ENCODE measurements at places on chromosomes 2 and 18.

GRCh38 chr2:32068-32467 is 14.2 kb downstream of the FAM110C start:
- DNase-seq, result no peak

GRCh38 chr2:214631406-214631805 is 178.1 kb downstream of the BARD1 start:
- DNase-seq, result no peak

DNA sequence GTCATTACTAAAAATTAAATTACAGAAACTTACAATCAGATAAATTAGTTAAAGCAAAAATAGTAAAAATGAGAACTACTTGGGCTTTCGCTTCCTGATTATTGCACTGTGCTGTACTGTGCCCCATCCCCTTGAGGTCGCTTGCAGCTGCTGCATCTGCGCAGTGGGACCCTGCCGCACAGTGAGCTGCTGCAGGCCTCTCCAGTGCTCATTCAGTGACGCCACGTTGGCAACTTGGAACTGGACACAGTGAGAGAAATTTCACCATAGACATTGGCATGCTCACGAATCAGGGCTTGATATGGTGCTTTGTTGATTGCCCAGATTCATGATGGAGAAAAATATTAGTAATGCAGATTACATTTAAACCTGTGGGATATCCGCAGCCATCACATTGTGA is 290.8 kb upstream of the MYT1L start:
- DNase-seq, result no peak

GRCh38 chr2:148875387-148876051 is 492 bp downstream of the KIF5C start:
- DNase-seq, result no peak

DNA sequence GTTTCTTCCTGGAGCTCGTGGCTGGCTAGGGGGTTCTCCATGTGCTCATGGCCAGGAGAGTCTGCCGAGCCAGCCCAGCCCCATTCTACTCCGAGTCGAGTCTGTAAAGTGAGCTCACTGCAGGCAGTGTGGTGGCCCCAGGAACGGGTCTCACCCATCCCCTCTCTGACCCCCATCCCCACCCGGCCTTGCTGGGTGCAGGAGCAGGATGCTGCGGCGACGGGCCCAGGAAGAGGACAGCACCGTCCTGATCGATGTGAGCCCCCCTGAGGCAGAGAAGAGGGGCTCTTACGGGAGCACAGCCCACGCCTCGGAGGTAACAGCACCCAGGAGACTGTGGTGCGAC is 1.4 kb downstream of the ANO7 start:
- no peak for DNase-seq

DNA sequence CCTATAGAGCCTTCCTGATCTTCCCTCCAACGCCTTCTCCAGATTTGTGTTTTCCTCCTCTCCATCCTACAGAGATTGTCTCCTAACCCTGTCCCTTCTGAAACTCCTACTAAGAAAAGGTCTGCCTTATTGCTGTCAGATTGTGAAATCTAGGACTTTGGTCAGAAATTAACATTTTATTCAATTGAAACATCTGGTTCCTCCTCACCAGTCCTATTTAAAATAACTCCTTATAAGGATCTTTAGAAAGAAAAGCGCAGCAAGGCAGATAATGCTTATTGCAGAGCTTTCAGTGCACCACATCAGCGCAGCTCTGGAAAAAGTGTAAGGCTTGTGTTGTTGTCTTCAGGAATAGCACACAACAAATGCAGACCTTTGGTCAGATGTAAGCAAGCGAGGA is 477.8 kb upstream of the CHST9 start:
- DNase-seq, result no peak

DNA sequence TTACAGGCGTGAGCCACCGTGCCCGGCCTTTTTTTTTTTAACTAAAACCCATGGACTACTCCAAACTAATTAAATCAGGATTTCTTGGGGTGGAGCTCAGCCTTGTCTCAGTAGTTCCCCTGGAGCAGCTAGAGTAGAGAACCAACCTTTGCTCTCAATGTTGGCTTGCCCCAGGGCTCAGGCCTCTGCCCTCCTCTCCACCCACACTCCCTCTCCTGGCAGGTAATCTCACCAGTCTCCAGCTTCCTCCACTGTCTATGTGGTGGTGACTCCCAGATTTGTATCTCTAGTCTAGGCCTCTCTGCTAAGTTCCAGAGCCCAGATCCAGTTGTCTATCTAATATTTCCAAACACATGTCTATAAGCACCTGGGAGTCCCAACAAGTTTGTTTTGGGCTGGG is 9.6 kb upstream of the MTA3 start:
- DNase-seq, result peak; percentile 88

DNA sequence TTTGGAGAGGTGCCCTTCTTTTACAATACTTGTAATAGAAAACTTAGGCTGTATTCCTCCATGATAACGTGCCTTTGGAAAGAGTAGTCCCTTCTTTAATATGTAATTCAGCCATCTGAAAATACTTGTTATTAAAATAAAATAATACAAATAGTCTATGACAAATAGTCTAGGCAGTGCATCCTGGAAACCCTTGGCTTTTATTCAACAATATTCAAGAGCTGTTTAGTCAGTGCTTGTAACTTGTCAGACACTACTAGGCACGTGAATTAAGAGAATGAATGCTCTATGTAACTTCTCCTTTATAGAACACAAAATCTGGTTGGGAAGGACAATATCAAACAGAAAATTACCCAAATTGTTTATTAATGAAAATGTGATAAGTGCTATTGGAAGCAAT is 388.2 kb downstream of the MTX2 start:
- no peak for DNase-seq

GRCh38 chr2:196606516-196606915 is 33.0 kb upstream of the CCDC150 start:
- no peak for DNase-seq

DNA sequence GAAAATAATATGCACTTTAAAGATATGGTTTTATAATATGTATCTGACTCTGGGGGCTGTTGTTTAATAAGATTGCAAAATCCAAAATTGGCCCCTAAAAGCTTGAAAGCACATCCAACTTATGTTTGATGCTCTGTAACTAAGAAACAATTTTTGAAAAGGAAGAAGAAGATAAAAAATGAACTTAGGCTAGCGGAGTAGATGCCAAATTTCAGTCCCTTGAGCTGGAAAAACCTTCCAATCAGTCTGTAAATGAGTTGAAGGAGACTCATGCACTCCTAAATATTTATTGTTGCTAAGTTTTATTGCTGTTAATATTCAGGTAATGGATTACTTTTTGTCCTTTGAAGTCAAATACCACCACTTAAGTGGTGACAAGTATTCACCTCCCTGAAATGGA is 465.0 kb downstream of the ZEB2 start:
- DNase-seq, result no peak

DNA sequence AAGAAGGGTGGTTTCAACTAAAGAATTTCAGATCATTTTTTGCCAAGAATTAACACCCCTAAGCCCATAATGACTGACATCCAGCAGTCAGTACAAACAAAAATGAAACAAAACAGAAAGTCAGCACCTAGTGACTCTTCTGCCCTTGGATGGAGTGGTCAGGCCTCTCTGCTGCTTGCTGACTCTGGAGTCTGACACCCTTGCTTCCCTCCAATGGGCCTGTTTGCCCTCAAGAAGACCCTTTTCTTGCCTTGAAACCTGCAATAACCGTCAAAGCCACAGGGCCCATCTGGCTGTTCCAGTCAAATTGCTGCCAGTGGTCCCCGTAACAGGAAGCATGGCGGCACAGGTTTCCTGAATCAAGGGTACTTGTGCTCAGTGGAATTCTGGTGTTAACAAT is 27.2 kb upstream of the CYTIP start:
- no peak for DNase-seq

DNA sequence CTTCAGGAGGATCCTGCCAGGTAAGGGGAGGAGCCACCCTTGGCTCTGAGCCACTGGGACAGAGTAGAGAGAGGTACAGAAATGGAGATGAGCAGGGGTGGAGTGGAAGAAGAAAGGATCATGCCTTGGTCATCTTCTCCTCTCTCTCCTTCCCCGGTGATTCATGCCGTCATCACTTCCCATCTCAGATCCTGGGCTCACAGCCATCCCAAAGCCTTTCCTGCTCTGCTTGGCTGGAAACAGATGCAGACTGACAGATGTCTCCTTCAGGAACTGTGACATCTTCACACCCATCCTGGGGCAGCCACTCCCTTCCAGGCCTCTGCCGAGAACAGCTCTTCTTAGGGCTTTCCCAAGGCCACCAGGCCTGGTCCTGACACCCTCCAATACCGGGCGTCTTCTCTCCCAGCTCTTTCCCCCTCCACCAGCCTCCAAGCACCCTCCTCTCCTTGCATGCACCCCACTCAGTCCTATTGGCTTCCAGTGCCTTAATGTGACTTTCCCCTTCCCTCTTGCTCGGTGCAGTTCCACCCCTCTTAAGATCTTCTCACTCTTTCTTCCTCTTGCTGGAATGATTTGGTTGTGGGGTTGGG is 58.3 kb upstream of the TNP1 start:
- no peak for DNase-seq

GRCh38 chr2:62653582-62654422 is 51.7 kb upstream of the EHBP1 start:
- DNase-seq, result no peak

DNA sequence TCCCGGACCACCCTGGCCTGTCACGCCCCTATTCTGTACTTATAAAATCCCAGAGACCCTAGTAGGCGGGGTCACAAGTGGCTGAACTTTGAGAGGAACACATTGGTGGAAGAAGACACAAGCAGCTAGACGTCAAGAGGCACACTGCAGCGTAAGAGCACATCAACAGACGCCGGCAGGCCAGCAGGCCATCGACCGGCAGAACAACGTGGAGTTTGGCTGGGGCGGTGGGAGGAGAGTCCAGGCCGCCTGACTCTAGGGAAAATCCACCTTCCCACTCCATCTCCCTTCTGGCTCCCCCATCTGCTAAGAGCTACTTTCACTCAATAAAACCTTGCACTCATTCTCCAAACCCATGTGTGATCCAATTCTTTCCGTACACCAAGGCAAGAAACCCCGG is 601.8 kb upstream of the CDH2 start:
- DNase-seq, result no peak

GRCh38 chr2:151668737-151669136 is 65.5 kb downstream of the NEB start:
- DNase-seq, result no peak

DNA sequence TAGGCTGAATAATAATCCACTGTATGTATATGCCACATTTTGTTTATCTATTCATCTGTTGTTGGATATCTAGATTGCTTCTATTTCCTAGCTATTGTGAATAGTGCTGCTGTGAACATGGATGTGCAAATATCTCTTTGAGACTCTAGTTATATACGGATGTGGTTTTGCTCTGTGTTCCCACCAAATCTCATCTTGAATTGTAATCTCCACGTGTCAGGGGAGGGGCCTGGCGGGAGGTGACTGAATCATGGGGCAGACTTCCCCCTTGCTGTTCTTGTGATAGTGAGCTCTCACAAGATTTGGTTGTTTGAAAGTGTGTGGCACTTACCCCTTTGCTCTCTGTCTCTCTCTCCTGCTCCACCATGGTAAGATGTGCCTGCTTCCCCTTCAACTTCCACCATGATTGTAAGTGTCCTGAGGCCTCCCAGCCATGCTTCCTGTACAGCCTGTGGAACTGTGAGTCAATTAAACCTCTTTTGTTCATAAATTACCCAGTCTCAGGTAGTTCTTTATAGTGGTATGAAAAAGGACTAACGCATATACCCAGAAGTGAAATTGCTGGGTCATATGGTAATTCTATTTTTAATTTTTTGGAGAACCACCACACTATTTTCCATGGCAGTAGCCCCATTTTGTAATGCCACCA is 86.1 kb upstream of the UPP2 start:
- no peak for DNase-seq

DNA sequence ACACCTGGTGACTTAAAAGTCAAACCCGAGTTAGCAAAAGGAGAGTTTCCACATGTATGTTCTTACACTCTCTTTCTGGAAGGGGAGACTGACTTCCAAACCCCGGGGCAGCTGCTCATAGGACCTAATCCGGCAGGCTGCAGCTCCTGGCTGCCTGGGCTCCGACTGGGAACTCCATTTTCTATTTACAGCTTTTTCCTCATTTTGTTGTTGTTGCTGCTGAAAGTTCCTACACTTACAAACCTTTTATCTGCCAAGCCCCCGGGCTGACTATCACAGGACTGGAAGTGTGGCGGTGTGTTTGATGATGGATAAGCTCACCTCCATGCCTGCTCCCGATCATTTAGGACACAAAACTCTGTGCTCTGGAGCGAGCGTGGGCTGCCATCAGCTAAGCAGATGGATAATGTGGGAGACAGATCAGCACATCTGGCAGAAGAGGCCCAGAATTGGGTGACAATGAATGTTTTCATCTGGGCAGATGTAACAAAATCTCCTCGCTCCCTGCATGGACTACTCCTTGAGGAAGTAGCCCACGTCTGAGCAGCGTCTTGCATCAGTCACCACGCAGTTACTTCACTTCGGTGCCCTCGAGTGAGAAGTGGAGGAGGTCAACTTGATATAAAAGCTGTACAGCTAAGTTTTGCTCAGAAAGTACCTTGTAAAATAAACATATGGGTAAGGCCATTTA is 114.4 kb upstream of the COPS8 start:
- no peak for DNase-seq

GRCh38 chr18:30676053-30676480 is 366.5 kb downstream of the DSC3 start:
- no peak for DNase-seq

DNA sequence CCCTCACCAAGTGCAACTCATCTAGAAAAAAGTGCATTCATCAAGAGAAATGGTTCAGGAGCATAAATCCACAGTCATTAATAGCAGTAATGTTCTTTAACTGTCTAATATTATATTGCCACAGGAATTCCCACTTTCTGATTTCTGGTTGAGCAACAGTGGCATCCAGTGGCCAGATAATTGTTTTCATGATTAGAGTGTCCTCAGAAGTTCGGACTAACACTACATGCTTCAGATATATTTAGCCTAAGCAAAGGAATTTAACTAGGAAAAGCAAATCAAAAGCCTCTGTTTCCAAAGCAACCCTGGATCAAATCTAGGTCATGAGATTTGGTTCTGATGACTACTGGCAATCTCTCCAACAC is 9.8 kb upstream of the ERBB4 start:
- DNase-seq, result no peak

- DNase-seq, result no peak
Measured at GRCh38 chr2:218679119-218679518, 7.2 kb downstream of the STK36 start.
